ENCODE measurements at places on chromosomes 2 and 18.

GRCh38 chr2:150522269-150522668 lies 34.8 kb upstream of the RND3 start:
- DNase-seq, result no peak

GRCh38 chr18:76265497-76266235 lies 229.4 kb downstream of the ZNF516 start:
- no peak for DNase-seq

DNA sequence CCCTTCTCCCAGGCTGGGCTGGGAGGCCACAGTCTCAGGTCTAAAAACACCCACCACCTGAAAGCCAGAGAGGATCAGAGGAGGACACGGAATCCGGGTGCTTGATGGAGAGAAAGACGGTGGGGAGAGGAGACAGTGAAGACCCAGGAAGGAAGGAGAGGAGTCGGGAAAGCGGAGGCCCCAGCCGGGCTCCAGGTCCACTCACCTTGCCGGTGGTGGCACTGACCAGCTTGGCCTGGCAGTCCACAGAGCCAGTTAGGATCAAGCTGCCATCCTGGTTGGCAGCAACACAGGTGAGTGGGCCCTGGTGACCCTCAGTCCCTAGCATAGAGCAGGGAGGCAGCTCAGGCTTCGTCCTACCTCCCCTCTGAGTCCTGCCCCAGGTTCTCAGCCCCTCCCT lies 4.3 kb downstream of the AAMP start:
- DNase-seq, result no peak

DNA sequence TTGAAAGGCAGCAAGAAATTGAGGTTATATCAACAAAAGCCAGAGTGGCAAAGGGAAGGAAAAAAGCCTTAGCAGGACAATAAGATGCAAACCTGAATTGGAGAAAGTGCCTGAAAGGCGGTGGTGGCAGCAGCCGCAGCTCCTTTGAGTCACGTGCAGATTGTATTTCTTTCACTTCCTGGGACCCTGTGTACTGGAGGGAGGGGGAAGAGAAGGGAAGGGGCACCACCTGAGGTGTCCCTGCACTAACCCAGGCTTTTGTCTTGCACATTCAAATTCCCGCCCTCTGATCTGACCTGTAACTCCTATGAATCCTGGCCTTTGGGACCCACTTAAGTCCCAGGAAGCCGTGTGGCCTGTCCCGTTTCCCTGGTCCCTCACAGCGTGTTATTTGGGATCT lies 326.1 kb upstream of the SKOR2 start:
- no peak for DNase-seq

DNA sequence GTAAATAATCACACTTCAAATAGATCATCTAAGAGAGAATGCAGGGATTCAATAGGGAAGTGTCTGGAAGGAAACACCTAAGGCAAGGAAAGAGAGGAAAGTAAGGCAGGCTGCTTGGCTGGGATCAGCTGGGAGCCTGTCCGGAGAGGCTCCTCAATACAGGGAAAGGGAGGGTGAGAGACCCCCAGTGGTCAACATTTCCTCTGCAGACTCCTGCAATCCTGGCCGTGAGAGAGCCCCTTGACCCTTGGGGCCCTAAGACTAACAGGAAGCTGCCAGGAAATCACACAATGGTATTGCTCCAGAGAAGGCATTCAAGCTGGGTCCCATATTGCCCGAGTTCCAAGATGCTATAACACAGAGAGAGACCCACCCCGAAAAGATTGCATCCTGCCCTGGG lies 549.4 kb downstream of the NYAP2 start:
- no peak for DNase-seq

All from stimulated activated CD8-positive, alpha-beta memory T cell treated with anti-CD3 and anti-CD28 coated beads, Interleukin-7, amount 100 ng/mL, for 1 hour (primary cell).